ENCODE measurements at places on chromosomes 1 and 21.

DNA sequence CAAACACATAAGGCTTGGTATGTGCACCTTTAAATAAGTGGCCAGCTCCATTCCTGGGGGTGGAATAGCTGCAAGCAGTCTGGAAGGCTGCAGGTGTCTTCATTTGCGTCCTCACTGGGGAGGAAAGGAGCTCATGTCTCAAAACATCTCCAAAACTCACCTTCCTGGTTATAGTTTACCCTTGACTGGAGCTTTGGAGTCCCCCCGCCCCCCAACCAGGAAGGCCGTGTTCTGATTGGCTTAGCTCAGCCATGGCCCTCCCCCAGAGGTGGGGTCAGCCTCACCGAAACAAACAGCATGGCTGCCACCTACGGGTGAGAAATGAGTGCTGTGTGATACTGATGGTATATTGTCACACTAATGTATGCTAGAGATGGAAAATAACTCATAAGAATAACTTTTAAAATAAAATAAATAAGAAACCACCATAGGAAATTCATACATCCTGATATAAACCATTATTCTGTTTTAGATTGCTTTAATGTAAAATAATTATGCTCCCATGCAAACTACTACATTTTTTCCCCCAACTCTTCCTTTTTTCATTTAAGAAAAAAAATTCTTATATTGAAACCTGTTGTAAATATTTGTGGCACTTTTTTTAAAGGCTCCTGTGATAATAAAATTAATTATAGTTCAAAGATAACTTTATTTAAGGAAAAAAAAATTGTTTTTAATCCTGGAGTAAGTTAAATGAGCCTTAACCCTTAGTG lies 90.8 kb downstream of the ZP4 start:
- DNase-seq, result no peak

DNA sequence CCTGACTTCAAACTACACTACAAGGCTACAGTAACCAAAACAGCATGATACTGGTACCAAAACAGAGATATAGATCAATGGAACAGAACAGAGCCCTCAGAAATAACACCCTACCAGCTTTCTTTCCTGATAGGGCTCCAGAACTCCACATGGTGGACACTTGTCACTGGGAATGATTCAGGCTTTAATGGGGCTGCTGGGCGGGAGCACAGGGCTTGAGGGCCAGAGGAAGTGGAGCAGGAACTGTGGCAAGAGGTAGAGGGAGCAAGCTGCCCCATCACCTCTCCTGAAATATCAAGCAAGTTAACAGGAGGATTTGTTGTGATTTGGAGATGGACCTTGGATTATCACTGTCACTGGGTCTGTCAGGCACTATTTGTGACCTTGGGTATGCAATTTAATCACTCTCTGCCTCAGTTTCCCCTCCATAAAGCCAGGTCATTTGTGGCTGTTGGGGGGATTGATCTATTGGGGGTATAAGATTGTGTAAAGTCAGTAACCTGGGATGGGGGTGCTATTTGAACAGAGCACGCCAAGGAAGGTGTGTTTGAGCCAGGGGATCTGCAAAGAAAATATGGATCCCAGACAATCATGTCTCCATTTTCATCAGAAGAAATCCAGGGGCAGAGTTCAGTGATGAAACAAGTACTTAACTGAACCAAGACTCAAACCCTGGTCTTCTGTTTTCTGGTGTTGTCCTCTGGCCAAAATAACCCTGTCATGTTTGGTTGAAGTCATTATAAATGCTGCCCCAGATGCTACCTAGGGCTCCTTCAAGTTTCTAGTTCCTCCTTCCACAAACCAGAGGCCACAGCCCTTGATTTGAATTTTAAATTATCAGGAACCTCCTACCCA lies 25.2 kb downstream of the ETS2 start:
- DNase-seq, result no peak

DNA sequence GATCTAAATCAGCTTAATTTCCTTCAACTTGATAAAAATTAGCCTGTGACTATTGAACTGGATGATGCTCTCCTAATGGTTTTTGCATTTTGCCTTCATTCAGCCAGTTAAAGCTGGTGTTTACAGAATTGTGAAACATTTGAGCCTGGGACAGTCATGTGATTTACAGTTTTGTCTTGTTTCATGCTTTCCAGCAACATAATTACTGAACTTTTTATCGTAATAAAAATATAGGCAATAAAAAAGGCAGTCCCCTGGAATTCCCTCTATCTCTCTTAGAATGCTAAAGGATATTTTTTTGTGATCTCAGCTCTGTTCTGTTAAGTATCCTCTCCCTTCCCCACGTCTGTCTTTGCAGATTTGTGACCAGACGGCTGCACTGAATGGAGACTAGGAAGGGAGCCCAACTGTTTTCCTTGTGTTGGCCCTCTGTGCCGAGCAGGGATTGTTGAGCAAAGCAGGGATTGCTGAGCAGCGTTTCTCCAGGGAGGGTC lies 70.3 kb upstream of the RGL1 start:
- DNase-seq, result no peak

DNA sequence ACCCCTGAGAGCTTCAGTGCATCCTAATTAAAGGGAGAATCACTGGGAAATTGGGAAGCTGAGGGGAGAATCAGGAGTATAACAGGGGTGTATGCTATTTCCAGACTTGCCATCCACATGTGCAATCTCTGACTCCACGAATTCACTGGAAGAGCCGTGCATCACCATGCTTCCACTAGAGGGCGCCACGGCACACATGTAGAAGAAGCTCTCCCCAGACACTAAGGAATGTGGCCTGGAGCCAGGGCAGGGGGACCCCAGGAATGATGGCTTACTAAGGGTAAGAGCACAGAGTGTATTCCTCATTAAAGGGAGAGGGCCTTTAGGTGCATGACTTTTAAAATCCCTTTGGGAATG lies 81.5 kb downstream of the ABCA4 start:
- DNase-seq, result no peak

GRCh38 chr1:67496329-67496728 lies 66.1 kb upstream of the SERBP1 start:
- no peak for DNase-seq

- DNase-seq, result no peak
Observed at GRCh38 chr1:181344091-181344490, 139.2 kb upstream of the CACNA1E start.

GRCh38 chr1:168676029-168676812 lies 52.8 kb downstream of the DPT start:
- no peak for DNase-seq

- no peak for DNase-seq
Observed at GRCh38 chr1:20530306-20530705, 22.1 kb upstream of the FAM43B start.
